SJCRH30 (cell line): ENCODE measurements at places on chromosomes 16 and 17.

- DNase-seq, result no peak
Measured at GRCh38 chr17:69634844-69635243, 220.3 kb downstream of the MAP2K6 start.

DNA sequence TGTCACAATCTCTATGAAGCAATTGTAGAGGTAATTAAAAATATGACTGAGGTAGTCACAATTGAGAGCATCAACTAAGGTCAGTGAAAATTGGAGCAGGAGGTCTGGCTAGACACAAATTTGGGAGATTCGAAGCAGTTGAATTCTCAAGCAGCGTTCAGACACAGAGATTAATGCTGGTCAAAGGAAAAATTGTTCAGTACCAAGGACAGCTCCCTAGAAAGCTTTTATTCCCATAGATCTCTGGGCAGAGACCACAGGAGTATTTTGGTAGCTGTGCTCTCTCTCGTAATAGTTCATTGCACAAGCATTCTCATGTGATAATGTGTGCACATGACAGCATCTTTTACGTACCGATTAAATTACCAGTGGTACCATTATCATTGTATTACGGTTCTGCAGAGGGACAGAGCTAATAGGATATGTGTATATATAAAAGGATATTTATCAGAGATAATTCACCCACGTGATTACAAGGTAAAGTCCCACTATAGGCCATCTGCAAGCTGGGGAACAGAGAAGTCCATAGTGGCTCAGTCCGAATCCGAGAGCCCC is 387.5 kb upstream of the HSBP1 start:
- no peak for DNase-seq

GRCh38 chr17:66135896-66136295 is 56.0 kb downstream of the CEP112 start:
- DNase-seq, result no peak

- no peak for DNase-seq
Measured at GRCh38 chr17:75077072-75077495, 10.7 kb upstream of the SLC16A5 start.

DNA sequence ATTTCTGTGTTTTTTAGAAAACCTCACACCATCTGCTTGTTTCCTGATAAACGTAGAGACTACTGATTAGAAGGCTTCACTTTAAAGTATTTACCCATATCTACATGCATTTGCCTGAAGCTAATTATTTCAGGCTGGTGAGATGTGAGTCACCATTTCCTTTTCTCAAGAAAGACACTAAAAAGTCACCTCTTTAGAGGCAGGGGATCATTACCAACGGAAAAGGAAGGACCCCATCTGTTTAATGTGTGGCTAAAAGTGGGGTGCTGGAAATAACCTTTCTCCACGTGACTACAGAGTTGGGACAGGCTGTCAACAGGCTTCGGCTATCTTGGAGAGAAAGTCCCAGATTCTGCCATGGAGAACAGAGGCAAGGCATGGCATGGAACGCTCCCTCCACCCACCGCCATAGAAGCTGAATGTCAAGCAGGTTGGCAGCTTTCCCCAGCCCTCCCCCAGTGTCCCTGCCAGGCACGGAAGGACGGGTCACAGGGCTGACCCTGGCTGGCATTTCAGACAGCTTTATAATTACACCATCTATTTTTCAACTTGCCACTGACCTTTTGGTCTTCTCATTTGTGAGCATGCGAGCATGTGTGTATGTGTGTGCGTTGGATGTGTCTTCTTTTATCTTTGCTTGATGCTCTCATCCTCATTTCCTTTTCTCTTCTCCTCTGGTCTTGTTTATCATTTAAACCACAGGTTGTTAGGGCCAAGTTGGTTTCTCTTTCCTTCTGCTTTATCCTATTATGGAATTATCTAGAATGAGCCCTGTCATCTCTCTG is 157.0 kb downstream of the CPPED1 start:
- no peak for DNase-seq

DNA sequence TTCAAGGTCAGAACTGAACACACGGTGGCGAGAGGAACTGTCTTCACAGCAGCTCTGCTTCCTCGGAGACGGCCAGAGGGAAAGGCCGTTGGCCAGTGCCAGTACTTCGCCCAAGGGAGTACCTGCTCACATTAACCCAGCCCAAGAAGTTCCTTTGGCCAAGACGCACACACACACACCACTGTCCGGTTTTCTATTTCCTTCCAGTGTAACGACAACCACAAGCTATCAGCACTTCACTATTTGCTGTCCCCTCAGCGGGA is 744 bp upstream of the GGNBP2 start:
- peak; percentile 39 for DNase-seq

GRCh38 chr17:38982858-38983746 is 15.9 kb upstream of the FBXO47 start:
- DNase-seq, result peak; percentile 80

- DNase-seq, result peak; percentile 76
Measured at GRCh38 chr16:67430977-67431774, at the start of gene HSD11B2. TSS of gene HSD11B2 (plus strand) at chr16:67431121. CDS start at chr16:67431249, 128 bp downstream.

DNA sequence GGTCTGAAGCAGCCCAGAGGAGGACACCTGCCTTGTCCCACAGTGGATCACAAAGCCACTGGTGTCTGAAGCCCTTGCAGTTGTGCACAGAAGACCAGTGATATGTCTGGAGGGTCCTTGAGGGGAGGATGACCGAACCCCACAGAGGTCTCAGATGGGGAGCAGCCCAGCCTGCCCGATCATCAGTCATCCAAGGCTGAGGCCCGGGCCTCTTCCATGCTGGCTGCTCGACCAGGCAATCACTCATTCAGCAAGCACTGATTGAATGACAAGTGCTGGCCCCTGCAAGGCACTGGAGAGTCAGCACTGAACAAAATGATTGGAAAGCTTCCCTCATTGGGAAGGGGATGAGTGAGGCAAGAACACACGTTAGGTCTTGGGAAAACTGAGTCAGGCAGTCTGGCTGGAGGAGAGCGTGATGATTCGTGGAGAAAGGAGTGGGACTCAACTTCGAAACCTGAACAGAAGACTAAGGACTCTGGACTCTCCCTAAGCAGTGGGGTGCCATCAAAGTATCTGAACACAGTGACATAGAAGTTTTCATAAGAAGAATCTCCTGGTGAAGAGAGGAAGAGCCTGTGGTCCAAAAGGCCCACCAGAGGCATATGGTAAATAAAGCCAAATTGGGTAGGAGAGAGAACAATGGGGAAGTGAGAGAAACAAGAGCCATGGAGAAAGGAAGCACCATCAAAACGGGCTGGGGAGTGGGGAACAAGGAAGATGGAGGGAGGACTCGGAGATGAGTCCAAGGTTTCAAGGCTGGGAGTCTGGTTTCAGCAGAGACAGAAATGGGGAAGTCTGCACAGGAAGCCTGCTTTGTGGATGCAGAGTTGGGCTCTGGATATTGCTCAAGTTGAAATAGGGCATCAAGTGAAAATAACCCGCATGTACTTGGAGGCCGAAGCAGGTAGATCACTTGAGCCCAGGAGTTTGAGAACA is 10.2 kb downstream of the PIK3R5 start:
- DNase-seq, result no peak

- DNase-seq, result no peak
Measured at GRCh38 chr17:72104863-72105234, 16.0 kb upstream of the SOX9 start.

- peak; percentile 31 for DNase-seq
Measured at GRCh38 chr17:75834928-75835653, 9.1 kb downstream of the UNC13D start.

GRCh38 chr16:8474587-8474986 is 115.7 kb downstream of the TMEM114 start:
- DNase-seq, result no peak

- no peak for DNase-seq
Measured at GRCh38 chr17:20224379-20224778, 215.2 kb downstream of the SPECC1 start.

DNA sequence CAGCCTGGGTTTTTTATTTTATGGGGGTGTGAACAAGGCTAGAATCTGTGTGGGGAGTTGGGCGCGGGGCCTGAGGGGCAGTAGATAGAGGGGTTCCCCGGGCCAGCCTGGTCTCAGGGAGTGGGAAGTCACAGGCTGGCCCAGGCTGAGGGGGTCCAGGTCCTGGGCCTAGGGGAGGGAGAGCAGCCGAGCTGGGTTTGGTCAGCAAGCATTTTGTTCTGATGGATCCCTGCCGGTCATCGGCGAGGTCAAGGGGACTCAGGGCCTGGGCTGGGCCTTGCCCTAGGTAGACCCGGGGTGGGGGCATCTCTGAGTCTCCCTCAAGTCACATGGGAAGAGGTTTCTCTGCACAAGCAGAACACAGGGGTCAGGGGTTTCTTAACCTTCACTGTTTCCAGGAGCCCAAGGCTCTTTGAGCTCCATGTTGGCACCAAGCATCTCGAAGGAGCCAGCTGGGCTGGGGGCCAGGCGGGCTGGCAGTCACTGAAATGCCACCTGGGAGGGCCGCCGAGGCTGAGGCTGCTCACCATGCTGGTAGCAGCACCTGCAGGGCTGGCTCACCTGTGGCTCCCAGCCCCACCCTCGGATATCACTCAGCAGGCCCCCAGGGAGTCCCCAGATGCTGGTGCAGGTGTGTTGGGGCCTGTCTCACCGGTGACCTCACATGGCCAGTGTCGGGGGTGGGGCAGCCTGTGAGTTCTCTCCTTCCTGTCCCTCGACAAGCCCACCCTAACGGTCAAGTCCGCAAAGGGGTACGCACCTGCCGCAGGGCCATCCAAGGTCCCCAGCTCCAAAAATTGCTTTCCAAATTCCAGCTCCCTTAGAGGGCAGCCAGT is 41.0 kb downstream of the SLC7A5 start:
- no peak for DNase-seq

DNA sequence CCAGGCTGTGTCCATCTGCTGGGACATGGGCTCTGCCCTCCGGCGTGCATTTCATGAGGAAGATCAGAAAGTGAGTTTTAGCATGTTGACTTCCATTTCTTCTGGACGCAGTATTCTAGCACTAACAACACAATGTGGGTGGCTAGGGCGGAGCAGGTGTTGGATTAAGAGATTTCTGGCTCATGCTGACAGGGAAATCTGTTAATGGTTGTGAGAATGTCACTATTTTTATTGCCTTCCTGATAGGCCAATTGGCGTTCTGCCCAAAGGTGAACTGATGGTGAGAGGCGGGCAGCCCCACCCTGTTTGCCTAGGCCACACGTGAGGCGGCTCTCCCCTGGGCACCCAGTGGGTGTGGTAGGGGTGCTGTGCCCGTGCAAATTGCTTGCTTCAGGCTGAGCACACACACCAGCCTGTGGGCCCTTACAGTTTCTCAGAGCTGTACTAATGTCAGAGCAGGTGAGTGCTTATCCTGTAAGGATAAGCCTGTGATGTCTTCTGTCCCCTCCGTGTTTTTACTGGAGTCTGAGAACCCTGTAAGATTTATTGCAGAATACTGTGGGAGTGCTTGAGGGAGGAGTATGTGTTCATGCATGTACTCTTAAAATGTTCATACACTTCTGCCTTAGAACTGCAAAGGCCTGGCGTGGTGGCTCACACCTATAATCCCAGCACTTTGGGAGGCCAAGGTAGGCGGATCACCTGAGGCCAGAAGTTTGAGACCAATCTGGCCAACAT is 30.9 kb downstream of the PGS1 start:
- peak; percentile 72 for DNase-seq

GRCh38 chr17:3691617-3692067 is 4.3 kb downstream of the P2RX5 start:
- no peak for DNase-seq

DNA sequence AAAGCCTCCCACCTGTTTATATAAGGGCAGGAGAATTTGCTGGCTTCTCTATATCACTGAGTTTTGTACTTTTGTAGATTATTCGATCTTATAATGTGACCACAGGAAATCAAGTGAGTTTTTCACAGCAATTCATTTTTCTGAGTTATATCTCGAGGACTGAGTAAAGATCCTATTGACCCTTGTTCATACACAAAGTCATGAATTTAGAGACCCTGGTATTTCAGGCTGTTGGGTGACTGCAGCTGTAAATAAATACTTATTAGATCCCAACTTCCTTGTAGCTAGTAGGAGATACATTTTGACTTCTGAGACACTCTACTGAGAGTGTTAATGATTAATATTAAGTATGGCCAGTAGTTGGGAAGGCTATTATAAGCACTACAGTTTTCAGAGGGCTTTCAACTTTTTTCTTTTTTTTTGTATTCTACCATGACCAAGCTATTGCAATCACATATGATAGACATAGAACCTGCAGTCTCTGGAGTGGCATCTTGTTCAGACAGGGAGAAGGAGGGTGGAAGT is 3.2 kb upstream of the KRT20 start:
- DNase-seq, result no peak
